ENCODE measurements at places on chromosomes 2 and 18.
A peak's percentile ranks its signal among the peaks of the same experiment; 100 is the strongest.

- no peak for DNase-seq
Measured at GRCh38 chr2:188937228-188938220, 36.6 kb upstream of the COL3A1 start.

GRCh38 chr2:37802899-37803379, 122.1 kb upstream of the RMDN2 start:
- no peak for DNase-seq

- no peak for DNase-seq
Measured at GRCh38 chr2:160742667-160743066, 249.1 kb upstream of the RBMS1 start.

DNA sequence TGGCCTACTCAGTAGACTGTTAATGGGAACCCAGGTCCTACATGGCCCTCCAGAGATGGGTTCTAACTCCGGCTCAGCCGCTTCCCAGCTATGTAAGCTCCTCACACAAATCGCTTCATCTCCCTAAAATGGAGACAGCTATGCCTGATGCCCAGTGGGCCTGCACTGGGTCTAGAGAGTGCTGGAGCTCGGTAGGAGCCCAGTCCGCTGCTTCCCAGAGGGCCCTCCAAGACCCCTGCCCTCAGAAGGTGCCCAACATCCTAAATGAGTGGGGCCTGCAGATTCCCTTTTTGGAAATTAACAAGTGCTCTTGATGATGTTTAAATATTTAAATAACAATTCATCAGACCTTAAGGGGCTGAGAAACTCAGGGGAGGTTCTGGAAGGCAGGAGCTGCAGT, 47.1 kb downstream of the HS1BP3 start:
- peak; percentile 58 for DNase-seq

DNA sequence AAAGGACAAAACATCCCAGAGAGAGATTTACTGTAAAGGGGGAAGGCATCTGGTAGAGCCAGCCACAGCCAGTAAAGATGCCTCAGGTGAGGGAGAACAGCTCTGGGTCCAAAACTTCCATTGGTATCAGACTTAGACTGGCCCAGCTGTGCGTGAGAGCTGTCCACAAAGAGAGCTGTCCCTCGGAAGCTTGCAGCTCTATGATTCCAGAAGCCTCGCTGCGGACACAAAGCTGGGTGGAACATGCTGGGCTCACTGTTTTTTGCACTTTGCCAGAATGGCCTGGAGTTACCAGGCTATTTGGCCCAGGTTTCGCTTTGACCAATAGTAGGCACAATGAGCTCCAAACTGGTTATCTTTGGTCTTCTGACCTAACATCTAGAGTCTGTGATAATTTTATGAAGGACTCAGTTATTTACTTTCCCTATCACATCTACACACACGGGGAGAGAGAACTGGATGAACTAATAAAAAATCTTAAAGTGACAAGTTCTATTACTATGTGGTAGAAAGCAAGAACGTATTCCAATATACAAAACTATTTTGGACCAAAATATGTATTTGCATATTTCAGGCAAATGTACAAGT, 101.9 kb downstream of the DNER start:
- DNase-seq, result no peak
